ENCODE measurements at places on chromosomes 11 and 22.

DNA sequence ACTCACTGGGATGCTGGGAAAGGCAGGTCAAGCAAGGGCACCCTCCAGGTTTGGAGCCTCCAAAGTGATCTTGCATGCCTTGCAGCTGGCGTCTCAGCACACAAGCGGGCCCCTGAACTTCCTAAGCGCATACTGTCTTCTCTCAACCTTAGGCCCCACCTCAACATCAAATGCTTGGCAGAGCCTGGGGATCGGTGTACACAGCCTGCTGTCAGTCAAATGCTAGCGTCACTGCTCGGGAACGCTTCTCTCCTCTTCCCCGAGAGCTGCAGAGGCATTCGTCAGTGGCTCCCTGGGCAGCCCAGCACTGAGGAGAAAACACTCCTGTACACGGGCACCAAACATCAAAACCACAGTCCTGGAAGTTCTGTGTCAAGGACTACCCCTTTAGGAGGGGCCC lies 124.9 kb downstream of the C11orf58 start:
- DNase-seq: no peak

- DNase-seq: no peak
Observed at GRCh38 chr11:19349340-19350025, 108.7 kb upstream of the E2F8 start.

DNA sequence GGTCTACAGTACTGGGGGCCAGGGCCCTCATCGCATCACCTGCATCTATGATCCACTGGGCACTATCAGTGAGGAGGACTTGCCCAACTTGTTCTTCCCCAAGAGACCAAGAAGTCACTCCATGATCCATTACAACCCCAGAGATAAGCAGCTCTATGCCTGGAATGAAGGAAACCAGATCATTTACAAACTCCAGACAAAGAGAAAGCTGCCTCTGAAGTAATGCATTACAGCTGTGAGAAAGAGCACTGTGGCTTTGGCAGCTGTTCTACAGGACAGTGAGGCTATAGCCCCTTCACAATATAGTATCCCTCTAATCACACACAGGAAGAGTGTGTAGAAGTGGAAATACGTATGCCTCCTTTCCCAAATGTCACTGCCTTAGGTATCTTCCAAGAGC lies 3.8 kb upstream of the PPFIBP2 start:
- no peak for DNase-seq

GRCh38 chr11:119361056-119361787 lies 14.7 kb upstream of the MFRP start:
- DNase-seq: no peak

GRCh38 chr22:24500277-24500820 lies 5.2 kb downstream of the UPB1 start:
- no peak for DNase-seq

DNA sequence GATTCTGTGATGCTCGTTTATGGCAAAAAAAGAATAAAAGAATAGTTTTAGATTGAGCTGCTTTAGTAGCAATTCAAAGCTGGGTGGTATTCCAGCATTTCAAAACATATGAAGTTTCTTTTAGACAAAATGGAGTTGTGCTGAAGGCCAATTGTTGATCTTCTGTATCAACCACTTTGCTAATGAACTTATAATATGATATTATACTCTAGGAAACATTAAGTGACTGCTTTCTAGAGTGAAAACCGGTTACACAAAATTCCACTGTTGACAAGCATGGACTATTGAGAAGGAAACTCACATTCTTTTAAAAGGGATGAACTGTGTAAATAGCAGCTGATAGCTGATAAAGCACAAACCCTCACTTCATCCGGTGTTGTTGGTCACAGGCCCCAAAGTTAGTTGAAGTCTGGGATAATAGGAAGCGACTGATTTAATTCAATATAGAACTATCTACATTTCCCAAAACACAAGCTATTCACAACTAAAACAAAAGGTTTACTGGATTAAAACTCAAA lies 255.1 kb downstream of the CADM1 start:
- DNase-seq: no peak

- DNase-seq: no peak
Observed at GRCh38 chr11:29482510-29482909, 534.3 kb downstream of the KCNA4 start.

GRCh38 chr11:78603792-78604191 lies 29.1 kb upstream of the NARS2 start:
- DNase-seq: no peak

GRCh38 chr11:44120169-44120568 lies 24.7 kb downstream of the EXT2 start:
- DNase-seq: no peak

DNA sequence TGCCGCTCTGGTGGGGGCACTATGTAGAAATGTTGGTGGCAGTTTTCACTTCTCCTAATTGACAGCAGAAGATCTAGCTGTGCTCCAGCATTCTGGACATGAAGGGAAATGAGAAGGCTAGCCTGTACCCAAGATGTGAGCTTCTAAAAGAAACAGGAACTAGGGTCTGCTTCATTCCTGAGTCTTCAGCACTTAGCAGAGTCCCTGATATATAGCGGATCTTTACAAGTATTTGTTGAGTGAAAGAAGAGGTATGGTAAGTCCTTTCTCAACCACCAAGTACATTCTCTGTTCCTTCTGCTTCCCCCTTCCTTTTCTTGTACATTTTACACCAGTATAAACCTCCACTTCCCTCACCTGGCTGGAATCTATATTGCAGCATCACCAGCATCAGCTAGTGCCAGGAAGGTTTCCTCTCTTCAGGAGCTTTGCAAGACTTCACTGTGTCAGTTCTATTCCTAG lies 408.3 kb upstream of the CADM1 start:
- DNase-seq: no peak

- no peak for DNase-seq
Observed at GRCh38 chr22:49301398-49302149, 526.1 kb downstream of the BRD1 start.

DNA sequence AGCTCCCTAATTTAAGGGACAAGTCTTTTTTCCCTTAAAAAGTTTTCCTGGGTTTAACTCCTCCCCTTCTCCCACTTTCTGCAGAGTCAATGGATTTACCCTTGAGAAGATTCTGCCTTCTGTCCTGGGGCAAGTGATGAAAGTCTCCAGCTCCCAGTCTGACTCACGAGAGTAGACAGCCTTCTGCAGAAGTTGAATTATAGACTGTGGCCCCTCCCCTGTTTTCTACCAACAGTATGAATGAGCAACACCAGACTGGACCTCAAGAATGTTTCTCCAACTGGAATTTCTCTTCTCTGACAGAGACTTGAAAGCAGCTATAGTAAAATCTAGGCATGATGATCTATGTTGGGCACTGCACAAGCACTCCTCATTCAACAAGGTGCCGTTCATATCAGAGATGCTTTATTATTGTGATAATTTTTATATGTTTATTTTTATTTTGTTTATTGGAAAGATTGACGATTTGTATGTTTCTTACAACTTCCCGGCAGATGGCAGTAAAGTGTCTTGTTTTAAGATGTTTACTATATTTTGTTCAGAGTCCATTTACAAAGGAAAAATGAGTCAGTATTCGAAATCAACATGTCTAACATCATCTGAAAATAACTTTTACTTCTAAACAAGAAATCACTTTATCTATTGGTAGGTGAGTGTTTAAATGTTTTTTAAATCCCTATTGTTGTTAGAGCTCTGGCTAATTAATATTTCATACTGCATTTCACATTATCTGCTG lies 56.6 kb downstream of the LMO2 start:
- DNase-seq: no peak
